Right atrium auricular region (tissue), 2 donors: ENCODE measurements at places on chromosomes 11 and 22. TPM values are rescaled to one million over a fixed set of nuclear protein-coding genes. Genes with fewer than 3 reads are reported as not detected.

DNA sequence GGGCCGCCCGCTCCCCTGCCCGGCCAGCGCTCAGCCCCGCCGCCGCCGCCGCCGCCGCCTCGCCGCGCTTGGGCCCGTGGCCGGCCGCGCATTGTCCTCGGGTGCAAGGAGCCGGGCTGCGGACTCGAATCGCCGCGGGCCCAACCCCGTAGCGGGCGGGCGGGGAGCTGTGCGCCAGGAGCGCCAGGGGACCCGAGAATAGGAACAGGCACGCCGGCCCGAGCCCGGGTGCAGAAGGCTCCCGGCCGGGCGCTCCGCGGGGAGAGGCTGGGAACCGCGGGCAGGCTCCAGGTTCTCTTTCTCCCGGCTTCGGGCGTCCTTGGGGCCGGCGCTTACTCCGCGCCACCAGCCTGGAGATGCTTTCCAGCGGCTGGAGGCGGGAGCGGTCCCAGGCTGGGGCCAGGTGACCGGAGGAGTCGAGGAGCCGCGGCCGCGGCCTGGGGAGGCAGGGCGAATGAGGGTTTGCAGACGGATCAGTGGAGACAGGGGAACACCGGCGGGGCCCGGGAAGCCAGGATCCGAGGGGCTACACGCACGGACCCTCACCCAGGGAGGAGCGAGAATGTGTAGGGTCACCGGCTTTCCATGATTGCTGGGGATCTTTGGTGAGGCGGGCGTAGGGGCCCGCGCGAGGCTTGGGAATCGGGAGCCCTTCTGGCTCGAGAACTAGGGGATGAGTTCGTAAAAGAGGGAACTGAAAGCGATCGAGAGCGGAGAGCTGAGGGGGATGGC, 726 bp downstream of the PKNOX2 start:
- no peak for DNase-seq

The SYT7 gene
- 19.2 TPM for total RNA-seq

DNA sequence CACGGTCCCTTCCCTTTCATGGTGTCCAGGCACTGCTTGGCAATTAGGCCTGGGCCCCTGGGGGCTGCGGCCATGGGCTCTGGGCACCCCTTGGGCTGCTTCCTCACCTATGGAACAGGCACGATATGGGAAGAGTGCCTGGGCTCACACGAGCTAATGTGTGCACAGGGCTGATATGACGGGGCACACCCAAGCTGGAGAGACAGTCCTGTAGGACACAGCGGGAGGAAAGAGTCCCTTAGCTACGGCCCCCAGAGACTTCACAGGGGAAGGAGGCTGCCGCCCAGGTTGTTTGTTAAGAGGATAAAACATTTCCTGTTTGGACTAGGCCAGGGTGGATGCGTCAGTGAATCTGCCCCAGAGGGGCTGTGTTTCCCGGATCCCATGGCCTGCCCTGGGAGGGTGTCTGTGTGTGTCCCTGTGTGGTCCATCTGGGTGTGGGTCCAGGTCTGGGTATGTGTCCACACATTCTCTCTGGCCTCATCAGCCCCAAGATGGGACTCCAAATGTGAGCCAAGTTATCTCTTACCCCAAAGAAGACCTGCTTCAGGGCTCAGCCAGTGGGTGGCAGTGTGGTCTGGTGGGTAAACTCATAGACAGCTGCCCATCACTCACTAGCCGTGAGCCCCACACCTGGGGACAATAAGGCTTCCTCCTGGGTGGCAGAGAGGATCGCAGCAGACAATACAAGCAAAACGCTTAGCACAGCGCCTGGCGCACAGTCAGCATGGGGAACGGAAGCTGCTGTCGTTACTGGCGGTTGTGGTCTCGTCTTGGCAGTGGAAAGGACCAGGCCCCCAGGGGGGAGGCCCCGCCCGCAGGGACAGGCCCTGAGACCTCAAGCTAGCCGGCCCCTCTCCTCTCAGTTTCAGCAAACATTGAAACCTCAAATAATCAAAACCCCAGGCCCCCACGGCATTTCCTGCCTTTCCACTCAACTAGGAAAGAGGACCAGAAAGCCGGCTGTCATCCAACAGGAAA, 3.2 kb upstream of the EMID1 start:
- DNase-seq = no peak

DNA sequence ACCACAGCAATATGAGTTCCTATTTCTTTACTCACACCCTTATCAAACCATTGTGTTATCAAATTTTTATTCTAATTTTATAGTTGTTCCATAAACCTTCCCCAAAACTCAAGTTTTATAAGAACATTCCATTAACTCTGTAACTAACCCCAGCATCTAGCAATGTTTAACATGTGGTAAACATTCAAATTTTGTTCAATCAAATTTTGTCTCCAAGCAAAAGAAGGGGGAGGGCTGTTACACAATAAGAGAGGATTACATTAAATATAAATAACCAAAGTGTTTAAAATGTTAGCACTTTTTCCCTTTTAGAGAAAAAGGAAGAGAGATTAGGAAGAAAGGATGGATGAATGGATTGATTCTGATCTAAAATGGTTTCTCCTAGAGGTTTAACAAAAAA, 20.5 kb downstream of the RBFOX2 start:
- DNase-seq = no peak
